ENCODE measurements at places on chromosomes 1 and 21. TPM values are rescaled to one million over a fixed set of nuclear protein-coding genes. Genes with fewer than 3 reads are reported as not detected.

GRCh38 chr1:109433322-109433721, 7.1 kb upstream of the PSMA5 start:
- ATAC-seq, result no peak

- ATAC-seq, result no peak
Observed at GRCh38 chr1:96922181-96922580, 200.6 kb downstream of the PTBP2 start.

The SPATA6 gene
- total RNA-seq, result 5.5 TPM

DNA sequence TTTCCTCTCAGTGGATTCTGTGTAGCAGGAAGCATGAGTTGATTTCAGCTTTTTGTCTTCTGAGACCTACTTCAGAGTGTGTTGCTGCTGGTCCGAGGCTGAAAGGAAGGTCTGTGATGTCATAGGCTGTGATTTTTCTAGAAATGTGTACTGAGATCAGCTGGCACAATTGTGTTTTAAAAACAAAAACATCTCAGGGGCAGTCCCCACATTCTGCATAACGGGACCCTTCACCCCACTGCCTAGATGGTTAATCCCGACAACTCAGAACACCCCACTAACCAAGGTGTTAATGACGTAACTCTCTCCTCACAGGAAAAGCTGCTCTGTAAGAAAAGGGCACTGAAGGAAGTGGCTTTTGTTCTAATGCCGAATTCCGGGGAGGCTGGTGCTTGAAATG, 59.8 kb upstream of the PPP2R5A start:
- ATAC-seq, result no peak

- ATAC-seq, result no peak
Observed at GRCh38 chr1:202553560-202554038, 156.7 kb downstream of the SYT2 start.
